ENCODE measurements at places on chromosomes 5 and 9. TPM values are rescaled to one million over a fixed set of nuclear protein-coding genes. Genes with fewer than 3 reads are reported as not detected.

The FREM1 gene
- total RNA-seq: 0.37 TPM

The RAB3C gene
- total RNA-seq: not detected

The GALNT12 gene
- 9.5 TPM for total RNA-seq

The OTP gene
- not detected for total RNA-seq

The FAT2 gene
- total RNA-seq: not detected

DNA sequence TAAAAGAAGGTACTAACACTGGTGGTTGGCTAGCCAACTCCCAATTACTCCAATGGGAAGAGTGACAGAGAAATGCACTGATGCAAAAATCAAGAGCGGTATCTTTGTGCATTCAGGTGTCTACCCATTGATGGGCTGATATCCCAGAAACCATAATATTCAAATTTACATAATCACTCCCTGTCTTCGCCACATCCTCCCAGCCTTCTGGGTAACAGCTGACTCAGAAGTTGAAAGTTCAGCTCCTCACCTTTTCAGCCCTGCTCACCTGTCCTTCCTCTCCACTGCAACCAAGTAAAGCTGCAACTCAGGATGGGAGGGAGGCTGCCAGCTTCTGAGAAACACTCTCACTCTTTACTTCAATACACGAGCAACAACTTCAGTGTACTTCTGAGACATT is 6.9 kb downstream of the SUSD1 start:
- DNase-seq: no peak

DNA sequence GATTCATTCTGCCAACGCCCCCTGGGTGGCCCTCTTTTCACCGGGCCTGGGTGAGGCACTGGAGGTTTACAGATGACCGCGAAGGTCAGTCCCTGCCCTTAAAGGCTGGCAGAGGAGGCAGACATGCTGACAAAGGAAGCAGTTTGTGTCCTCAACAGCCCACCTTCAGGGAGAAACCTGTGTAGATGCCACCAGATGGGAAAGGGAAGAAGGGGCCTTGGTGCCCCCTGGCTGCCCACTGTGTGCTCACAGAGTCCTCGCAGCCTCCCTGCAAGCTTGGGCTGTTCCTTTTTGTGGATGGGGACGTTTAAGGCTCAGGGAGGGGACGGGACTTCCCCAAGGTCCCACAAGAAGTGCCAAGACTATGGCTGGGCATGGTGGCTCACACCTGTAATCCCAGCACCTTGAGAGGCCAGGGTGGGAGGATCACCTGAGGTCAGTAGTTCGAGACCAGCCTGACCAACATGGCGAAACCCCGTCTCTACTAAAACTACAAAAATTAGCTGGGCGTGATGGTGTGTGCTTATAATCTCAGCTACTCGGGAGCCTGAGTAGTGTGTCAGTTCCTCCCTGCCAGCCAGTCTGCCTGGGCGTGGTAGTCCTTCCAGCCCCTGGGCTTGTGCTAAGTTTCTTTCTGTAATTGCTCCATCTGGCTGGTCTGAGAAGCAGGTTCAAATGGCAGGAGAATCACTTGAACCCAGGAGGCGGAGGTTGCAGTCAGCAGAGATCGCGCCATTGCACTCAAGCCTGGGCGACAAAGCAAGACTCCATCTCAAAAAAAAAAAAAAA is 36.2 kb downstream of the NEK6 start:
- DNase-seq: no peak

GRCh38 chr9:12652973-12653372 is 40.2 kb upstream of the TYRP1 start:
- DNase-seq: no peak

DNA sequence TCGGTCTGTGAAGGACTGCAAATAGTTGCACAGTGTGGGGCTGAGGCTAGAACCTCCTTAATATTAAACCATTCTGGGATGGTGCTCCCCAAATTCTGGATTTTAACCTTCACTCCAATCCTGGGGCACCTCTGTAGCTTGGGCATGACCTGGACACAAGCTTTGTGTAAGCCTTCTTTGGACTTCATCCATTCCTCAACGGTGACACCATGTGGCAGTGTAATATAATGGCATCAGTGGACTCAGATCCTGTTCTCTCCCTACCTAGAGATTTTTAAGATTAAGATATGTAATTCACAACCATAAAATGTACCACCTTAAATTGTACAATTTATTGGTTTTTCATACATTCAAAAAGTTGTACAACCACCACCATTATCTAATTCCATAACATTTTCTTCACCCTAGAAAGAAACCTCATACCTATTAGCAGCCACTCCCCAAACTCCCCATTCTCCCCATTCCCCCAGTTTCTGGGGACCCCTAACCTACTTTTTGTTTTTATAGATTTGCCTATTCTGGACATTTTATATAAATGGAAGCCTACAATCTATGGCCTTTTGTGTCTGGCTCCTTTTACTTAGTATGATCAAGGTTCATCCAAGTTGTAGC is 4.8 kb upstream of the PLGRKT start:
- DNase-seq: peak; percentile 59

- DNase-seq: no peak
Observed at GRCh38 chr9:111148052-111149017, 110.1 kb upstream of the LPAR1 start.

DNA sequence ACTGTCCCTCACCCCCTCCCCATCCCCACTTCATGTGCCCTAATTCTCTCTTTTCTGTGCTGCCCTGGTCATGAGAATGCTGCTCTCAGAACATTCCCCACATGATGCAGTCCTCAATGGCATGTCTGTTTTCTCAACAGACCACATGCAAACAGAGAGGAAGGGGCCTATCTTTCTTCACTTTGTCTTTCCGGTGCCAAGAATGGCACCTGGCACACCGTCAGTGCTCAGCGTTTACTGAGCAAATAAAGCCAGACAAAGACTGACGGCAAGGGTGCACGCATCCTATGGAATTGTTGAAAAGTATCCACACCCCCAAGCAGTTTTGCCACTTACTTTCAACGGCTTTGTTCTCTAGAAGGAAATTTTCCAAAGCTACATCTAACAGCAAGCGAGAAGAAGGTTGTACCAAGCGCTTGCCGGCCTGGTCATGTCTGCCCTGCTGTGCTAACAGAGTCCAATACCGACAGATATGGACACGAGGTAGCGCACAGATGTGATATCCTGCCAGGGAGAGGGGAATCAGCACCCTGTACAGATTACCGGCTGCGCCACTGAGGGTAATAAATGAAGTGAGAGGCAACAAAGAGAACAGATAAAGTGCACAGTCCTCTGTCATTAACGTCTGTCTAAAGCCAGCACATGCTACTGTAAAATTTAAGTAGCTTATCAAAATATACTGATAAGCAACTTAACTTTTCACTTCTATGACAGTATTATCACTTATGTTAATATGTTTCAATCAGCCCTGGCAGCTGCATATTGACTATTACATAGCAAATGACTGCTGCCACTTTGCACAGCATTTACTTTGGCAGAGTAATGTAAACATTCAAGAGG is 251.7 kb downstream of the DENND1A start:
- DNase-seq: no peak

- peak; percentile 63 for DNase-seq
Observed at GRCh38 chr9:33750307-33750838, 45.0 kb upstream of the PRSS3 start.

GRCh38 chr9:90433398-90433941 is 209.2 kb downstream of the DIRAS2 start:
- DNase-seq: peak; percentile 73

DNA sequence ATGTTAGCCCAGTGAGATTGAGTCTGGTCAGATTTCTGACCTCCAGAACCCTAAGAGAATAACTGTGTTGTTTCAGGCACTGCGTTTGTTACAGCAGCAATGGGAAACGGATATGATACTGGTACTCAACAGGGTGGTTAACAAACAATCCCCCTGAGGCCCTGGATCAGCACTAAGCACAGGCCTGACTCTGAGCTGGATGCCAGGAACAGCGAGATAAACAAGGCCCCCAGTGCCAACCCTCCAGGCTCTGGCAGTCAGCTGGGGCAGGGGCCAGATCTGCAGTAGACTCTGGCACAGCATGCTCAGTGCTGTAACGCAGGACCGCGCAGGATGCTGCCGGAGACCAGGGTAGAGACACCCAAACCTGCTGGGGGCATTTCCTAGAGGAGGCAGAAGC is 22.1 kb downstream of the CPLX2 start:
- peak; percentile 53 for DNase-seq

DNA sequence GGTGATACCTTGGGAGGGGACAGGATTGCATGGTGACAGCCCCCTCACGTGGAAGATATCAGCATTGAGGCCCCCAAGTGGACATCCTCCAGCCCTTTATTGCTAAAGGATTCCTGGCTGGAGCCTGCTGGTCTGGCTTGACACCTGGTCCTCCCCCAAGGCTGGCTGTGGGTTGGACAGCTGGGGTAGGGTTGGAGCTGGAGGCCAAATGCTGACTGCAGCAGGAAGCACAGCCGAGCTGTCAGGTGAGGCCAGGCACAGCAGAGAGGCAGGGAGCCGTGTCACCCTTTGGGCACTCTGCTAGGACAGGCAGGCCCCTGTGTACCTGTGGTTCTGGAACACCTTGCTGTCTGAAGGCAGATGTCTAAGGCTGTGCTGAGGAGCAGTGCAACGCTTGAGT is 2.2 kb downstream of the CACFD1 start:
- DNase-seq: peak; percentile 75

- DNase-seq: no peak
Observed at GRCh38 chr9:72681283-72681630, 159.8 kb downstream of the TMC1 start.

DNA sequence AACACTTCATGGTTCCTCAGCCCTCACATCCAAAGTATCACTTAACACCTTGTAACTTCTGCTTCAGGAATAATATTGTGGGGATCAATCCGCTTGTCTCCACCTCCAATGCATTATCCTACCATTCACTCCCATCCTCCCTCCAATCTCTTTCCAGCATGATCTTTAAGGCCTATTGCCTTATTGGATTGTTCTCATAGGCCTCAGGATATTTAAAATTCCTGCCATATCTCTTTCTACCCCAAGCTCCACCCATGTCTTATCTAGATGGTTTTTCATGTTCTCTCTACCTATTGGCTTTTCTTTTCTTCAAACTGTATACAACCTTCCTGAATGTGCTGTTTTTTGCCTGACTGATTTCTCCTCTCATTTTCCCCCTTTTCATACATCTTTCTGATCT is 7.2 kb downstream of the KDM4C start:
- DNase-seq: no peak

GRCh38 chr5:31964007-31964360 is 210.1 kb downstream of the GOLPH3 start:
- DNase-seq: no peak
